RPMI8226 (cell line): ENCODE measurements at places on chromosomes 4 and X.

DNA sequence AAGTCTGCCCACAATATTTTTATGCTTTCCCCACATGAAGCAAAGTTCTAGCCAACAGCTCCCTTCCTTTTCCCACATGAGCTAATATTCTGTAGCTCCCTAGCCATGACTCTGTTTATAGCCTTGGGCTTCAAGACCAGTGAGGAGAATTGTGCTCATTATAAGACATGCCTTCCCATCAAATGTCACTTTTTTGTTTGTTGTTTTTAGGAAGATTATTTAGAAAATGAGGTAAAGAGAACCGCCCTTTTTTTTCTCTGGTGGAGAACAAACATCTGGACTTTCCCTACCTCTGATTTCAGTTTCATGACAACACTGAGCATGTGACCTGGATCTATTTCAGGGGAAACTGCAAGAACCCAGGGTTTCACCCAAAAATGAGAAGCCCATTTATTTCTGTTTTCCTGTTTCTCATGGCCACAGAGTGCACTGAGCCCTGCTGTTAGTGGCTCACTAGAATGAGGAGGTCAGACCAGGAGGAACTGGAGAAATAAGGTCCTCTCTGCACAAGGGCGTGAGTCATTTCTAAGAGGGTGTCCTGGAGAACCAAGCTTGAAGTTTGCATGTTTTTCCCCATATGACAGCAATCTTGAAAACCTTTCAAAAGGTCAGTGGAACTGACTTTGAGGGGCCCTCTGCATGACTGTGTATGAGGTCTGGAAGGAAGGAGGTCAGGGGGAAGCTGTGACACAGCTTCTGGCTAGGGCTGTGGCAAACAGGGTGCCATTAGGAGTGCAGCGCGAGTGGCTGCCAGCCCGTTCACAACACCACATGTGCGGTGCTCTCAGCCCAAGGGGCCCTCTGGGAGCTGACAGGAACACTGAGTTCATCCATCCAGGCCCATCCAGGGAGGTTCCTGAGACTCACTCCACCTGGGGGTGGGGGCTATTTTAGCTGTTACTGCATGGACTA, 55.2 kb downstream of the CHST7 start:
- DNase-seq, result peak; percentile 63

DNA sequence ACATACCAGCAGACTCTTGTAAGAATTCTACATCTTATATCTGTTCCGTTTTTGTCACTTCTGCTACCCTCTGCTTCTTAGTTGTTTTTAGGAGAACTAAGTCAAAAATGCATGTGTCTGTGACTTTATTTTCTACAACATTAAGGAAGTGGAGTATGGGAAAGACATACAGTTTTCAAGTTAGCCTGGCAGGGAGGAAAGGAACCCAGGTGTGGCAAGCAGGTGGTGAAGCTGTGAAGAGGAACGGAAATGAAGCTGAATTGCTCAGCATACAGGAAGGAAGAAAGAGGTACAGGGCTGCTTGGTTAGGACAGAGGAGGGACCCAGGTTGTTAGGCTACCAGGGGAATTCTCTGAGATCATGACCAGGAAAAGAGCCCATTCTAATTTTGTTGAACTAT, 9.4 kb downstream of the GPRIN3 start:
- DNase-seq, result peak; percentile 85

- DNase-seq, result peak; percentile 64
Measured at GRCh38 chr4:65670331-65671031, at the start of gene EPHA5. Gene EPHA5, minus strand, starts transcription at chr4:65670489. Its CDS starts 747 bp downstream, at chr4:65669742.

GRCh38 chr4:111216791-111217190, 593.9 kb upstream of the PITX2 start:
- DNase-seq, result no peak

DNA sequence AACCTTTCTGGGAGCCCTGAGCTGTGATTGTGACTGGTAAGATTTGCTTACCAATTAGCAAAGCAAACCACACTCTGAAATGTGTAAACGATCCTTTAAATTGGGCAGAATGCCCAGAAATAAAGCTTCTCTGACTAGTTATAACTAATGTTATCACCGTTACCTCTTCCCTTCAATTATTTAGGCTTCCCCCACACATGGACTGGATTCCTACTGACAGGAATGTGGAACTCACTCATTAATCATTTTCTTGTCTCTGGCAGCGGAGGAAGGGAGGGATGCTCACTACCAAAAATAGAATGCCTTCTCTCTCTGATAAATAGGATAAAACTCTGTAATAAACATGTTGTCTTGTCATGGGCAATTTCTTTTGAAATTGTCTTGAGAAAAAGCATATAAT, 25.3 kb upstream of the NWD2 start:
- DNase-seq, result no peak

- DNase-seq, result no peak
Measured at GRCh38 chr4:11037637-11038036, 353.1 kb upstream of the CLNK start.

GRCh38 chrX:81542255-81542654, 340.4 kb downstream of the SH3BGRL start:
- DNase-seq, result no peak

DNA sequence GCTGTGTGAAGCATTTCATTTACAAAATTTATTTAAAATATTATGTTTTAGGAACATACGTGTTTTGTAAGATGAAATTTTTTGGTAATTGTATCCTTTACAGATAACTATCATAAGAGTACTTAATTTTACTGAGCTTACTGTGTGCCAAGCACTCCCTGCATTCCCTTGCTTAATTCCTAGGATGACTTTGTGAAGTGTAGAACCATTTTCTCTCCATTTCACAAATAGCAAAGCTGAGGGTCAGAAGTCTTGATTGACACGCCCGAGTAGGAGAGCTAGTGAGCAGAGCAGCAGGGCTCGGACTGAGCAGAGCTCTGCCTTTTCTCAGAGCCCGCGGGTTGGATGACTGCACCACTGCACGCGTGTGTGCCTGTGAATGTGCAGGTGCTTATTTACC, 30.6 kb downstream of the PIGG start:
- no peak for DNase-seq

- no peak for DNase-seq
Measured at GRCh38 chr4:151129796-151130195, 30.4 kb downstream of the RPS3A start.

GRCh38 chrX:10984213-10984612, 126.9 kb upstream of the HCCS start:
- no peak for DNase-seq

DNA sequence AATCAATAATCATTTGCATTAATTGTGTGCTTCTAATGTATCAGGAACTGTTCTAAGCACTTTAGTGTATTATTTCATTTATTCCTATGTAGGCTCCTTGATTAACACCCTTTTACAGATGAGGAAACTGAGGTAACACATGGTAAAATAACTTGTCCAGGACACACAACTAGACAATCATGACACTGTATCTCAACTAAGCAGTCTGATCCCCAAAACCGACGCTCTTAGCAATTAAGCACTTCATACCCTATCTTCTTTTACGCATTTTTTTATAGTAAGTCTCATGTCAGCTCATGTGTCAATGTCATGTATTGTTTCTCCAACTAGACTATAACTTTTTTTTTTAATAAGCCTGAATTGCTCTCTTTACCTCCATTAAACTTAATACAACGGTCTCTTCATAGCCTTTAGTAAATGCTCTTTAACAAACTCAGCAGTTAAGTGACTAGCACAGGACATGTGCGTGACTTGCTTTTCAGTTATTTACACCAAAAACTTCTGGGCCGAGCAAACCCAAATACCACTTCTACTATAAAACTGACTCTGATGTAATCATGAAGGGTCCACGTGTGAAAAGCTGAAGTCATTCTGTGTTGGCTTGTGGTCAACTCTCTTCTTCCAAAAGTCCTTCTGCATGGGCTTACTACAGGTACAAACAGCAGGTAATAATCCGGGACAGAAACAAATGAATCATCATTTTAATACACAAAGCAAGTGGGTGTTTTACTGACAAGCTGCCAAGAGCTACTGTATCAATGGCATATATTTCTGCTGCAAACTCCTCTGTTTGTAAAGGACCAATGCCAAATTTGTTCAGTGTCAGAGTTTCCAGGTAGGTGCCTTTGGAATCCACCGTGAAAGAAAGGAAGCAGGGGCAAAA, 7.9 kb upstream of the AMBN start:
- peak; percentile 73 for DNase-seq

GRCh38 chr4:78784236-78784865, 8.2 kb downstream of the BMP2K start:
- no peak for DNase-seq

DNA sequence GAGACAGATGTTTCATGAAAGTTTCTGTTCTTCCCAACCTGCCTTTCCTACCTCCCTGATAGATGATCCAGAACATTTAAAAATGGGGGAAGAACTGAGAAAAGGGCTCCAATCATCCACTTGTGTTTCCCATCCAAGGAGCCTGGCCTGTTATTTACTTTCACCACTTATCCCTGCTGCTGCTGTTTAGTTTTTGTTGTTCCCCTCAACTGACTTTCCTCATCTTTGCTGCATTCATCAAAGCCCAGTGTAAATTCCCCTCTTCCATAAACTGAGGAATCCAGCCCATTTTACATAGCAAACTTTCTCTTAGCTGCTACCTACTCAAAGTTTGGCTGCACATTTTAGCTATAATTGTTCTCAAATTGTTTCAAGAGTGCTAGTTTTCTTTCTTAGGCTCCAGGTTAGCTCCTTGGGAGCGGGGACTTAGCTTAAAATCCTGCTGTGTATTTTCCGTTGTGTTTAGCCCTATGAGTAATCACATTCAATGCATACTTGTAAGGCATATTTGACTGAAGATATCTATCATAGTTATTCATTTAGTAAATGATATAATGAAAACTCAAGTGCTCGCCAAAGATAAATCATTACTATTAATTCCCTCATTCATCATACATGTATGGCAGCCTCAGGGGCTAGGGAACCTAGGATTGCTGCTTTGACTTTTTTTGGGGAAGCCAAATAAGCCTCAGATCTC, 1.4 kb upstream of the PTPN13 start:
- no peak for DNase-seq

- DNase-seq, result peak; percentile 49
Measured at GRCh38 chr4:74675673-74676279, 118.5 kb downstream of the BTC start.

- DNase-seq, result no peak
Measured at GRCh38 chr4:160831165-160831922, 1332.5 kb downstream of the FSTL5 start.

DNA sequence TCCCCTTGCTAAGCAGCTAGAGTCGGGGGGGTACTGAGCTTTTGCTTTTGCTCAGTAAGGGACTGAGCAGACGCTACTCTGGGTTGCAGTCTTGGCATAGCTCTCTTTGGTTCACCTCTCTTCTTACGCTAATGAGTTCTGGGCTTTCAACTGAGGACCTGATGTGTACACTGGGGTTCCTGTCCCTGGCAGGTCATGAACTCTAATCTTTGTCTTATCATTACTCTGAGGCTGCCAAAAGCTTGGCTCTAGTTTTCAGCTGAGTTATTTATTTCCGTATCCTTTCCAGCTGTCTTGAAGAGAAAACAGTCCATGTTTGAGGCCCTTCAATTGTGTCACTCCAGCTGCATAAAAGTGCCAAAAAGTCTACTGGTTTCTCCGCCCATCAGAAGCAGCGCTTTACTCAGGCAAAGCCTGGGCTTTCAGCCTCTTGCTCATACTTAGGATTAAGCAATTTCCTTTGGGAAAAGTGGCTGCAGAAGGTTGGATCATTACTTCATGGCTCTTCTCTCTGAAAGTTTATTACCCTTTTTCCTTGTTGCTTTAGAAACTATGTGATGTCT, 121.0 kb upstream of the STOX2 start:
- DNase-seq, result no peak

GRCh38 chr4:40300371-40301162, 34.6 kb upstream of the CHRNA9 start:
- DNase-seq, result no peak

GRCh38 chr4:117874216-117874615, 160.1 kb upstream of the NDST3 start:
- DNase-seq, result no peak

DNA sequence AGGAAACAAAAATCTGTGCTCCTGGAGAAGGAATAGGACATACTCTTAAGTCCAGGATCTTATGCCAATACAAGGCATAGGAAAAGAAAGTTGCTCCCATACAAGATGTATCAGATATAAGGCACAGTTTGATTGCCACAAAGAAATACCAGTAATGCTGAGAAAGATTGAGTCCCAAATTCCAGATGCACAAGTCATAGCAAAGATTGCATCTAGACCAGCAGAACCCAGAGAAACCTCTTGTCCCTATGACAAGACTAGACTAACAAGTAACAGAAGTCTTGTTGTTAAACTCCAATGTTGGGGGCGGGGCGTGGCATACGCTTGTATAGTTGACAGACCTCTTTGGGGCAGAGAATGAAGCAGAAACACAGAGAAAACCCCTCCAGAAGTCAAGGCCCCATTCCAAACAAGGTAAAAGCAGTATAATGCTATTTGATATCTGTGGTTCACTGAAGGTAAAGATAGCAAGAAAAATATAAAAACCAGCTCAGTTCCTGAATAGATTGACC, 671.5 kb upstream of the GRIA3 start:
- DNase-seq, result no peak

DNA sequence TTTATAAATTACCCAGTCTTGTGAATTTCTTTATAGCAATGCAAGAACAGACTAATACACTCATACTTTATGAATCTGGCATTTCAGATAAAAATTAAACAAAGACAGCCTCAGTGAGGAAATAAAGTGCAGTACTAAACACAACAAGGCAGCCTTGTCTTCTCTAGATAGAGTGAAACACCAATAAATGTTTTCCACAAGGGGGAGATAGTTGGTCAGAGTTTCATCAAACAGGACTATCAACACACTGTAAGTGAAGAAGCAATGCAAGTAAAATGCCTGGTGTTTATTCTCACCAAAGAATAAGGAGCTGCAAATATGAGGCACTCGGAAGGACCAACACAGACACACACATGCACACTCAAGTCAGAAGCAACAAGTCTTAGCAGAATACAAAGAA, 62.8 kb downstream of the FAM9B start:
- peak; percentile 40 for DNase-seq

DNA sequence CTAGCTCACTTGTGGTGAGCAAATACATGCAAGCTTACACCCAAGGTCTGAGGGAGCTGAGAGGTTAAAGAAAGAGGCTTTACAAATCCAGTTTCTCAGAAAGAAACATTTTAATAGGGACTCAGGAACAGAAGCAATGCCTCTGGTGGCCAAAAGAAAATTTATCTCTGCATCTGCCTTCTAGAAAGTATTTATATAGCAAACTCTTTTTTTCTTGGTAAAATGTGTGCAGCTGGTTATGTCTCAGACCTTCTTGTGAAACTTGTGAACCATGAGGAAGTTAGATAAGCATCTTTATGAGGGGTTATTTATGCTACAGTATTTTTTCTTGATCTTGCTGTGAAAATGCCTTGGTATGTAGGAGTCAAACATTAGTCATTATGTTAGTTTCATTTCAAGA, 48.5 kb upstream of the CYSLTR1 start:
- no peak for DNase-seq

- no peak for DNase-seq
Measured at GRCh38 chrX:108018656-108019381, 26.0 kb upstream of the VSIG1 start.

DNA sequence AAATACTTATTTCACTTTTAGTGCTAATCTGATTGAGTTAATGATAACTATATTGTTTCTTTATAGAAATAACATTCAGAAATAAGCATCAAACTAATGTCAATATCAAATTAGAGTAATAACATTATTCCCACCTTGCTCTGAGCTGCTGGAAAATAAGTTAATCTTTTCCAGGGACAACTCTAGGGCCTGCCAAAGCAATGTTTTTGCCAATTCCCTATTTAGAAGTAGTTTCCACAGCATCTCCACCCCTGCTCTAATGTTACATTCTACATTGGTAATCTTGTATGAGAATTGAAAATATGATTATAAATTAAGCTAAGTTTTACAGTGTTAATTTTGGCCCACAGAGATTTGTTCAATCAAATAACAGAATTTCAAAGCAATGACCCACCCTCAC, 68.3 kb downstream of the REELD1 start:
- DNase-seq, result no peak

- DNase-seq, result no peak
Measured at GRCh38 chr4:71123951-71124350, 130.5 kb downstream of the DCK start.
